ENCODE measurements at places on chromosomes 7 and 10.

- DNase-seq = peak; percentile 95
Observed at GRCh38 chr7:132318352-132319318, 257.6 kb downstream of the PLXNA4 start.

DNA sequence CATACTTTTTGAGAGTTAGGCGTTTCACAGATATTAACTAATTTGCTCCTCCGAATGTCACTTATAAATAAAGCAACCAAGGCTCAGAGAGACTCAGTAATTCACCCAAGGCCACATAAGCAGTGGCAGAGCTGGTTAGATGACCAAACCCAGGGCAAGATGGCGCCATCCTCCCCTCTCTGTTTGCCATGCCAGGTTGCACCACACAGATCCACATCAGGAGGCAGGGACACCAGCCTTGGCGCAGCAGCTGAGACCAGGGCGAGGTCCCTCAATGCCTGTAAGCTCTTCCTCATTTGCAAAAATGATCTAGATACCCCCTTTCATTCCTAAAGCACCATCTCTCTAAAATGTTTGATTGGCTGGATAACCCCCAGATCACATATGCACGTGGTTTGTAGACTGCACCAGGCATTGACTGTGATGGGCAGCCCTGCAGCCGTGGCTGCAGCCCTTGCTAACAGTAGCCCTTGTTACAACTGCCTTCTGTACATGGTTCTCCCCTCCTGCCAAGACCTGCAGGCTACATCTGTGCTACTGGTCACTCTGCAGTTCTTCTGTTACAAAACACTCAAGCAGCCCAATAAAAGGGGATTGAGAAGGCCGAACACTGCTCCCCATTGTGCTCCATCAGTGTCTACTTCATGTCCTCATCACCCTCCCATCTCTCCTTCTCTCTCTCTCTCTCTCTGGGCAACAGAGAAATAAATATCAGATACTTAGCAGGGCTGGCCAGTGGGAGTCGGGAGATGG, 298.6 kb downstream of the PRPF18 start:
- DNase-seq = no peak

DNA sequence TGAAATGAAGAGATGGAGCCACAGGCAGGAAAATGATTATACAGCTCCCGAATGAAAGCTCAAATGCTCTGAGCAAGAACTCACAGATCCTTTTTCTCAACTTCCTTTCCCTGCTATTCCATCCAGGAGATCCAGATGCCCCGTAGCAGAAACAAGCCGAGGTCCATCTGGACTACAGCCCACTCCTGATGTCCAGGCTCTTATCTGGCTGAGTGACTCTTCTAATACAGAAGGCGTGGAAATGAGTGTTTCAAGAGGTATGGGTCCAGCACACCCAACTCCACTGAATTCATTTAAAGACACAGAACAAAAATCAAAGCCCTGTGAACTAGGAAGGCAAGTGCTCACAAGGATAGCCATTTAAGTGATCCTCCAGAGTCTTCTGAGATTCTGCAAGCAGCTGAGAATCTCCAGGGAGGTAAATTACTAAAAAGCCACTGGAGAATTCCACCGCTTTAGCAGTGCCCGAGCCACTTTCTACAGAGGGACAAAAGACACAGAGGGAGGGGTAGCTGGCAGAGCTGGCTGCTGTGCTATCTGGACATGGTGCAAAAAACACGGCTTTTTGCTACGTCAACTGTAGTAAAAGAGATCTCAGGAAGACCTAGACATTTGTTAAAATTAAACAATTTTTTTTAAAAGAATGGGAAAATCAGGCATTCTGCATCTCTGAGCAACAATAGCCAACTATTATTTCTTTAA, 24.5 kb downstream of the FAM171A1 start:
- DNase-seq = no peak

- DNase-seq = no peak
Observed at GRCh38 chr10:47303105-47303504, 3.1 kb downstream of the GDF10 start.

DNA sequence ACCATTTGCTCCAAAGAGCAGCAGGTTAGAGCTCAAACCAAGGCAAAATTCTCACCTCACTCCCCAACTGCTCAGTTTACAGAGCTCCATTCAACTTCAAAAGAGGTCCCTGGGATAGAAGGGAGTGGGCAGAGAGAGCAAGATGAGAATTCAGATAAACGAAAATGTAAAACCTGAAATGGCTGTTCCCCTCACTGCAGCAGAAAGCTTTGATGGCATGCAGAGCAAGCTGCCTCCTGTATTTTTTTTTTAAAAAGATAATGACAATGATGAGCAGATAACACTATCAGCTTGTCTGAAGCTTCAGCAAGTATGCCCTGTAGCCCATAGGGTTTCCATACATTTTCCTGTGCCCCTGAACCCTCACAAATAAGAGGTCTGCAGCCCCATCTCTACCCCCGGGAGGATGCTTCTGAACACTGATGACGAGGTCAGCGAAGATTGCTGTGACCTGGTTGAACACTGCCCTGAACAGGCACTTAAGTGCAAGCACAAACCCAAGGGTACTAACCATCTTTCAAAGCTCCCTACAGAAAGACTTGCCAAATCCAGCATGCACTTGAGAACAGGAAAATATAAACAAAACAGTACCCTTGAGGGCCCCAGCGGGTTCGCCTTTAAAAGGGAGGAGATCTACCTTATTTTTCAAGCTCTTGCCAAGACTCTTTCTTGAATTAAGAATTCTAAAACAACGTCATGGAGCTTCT, 81.3 kb downstream of the GLI3 start:
- no peak for DNase-seq

GRCh38 chr10:43674553-43675210, 26.0 kb upstream of the ZNF32 start:
- no peak for DNase-seq

DNA sequence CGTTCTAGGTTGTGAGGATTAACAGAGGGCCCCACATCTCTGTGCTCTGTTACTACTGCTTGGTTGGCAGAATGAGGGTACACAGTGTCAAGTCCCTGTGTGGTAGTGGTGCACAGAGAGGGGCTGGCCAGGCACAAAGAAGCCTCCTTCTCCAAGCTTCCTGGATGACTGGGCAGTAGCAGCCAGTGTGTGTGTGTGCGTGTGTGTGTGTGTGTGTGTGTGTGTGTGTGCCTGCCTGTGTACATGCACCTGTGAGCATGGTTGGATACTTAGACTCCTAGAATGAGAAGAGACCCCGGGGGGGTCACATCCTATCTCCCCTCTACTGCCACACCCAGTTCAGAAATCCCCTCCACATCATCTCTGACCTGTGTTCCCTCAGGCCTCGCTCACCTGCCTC, 146.7 kb upstream of the UNC5B start:
- no peak for DNase-seq

GRCh38 chr10:12165999-12166775, 29.5 kb downstream of the NUDT5 start:
- DNase-seq = no peak

- DNase-seq = no peak
Observed at GRCh38 chr7:152523916-152524315, 88.1 kb upstream of the KMT2C start.

GRCh38 chr10:26214004-26214403, 2.6 kb upstream of the GAD2 start:
- no peak for DNase-seq

DNA sequence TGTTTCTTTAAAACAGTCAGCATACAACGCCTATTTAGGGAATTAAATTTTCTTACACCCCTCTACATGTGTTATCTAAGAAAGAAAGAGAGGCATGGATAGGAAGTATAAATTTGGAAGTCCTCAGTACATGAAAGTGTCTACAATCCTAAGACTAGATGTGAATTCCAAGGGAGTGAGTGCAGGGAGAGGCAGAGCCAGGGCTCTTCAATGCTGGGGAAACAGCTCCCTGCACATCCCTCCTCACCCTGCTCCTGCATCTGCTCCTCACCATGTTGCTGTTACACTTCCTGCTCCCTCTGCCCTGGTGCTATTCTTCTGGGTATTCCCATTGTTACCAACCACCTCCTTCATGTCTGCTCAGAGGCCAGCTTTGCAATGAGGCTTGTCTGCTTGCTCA, 229.1 kb upstream of the AKR1E2 start:
- no peak for DNase-seq

- no peak for DNase-seq
Observed at GRCh38 chr10:84783909-84784308, 455.5 kb downstream of the CCSER2 start.

DNA sequence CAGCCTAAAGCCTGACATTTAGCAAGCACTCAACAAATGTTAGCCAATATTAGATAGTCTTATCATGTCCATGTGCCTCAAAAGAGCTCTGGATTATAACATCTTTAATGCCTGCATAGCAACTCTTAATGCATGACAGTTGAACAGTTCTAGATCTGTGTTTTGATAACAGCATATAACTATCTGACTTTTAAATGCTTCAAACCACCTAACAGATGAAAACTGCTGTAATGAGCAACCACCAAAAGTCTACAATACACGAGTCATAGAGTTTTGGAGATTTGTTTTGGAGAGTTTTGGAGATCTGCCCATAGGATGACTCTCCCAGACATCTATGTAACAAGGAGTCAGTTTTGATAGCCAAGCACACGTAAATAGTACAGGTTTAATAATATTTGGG, 227.3 kb downstream of the TWIST1 start:
- no peak for DNase-seq

DNA sequence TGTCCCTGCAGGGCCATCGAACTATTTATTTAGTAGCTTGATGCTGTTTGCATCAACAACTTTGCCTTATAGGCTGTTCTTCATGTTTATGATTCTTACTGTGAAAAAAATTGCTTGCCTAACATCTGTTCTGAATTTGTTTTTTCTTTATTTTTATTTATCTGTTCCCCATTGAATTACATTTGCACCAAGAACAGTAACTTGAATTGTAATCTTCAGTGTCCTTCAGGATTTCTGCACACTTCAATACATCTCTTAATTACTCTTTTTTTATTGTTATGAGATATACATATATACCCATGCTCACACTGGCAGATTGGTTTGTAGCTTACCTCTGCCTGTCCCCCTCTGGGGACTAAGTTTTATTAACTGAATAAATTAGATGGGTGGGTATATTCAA, 64.4 kb downstream of the TBXAS1 start:
- no peak for DNase-seq

GRCh38 chr10:27461312-27461711, 42.8 kb upstream of the RAB18 start:
- DNase-seq = no peak

GRCh38 chr10:128027822-128028507, 98.3 kb downstream of the MKI67 start:
- DNase-seq = no peak

DNA sequence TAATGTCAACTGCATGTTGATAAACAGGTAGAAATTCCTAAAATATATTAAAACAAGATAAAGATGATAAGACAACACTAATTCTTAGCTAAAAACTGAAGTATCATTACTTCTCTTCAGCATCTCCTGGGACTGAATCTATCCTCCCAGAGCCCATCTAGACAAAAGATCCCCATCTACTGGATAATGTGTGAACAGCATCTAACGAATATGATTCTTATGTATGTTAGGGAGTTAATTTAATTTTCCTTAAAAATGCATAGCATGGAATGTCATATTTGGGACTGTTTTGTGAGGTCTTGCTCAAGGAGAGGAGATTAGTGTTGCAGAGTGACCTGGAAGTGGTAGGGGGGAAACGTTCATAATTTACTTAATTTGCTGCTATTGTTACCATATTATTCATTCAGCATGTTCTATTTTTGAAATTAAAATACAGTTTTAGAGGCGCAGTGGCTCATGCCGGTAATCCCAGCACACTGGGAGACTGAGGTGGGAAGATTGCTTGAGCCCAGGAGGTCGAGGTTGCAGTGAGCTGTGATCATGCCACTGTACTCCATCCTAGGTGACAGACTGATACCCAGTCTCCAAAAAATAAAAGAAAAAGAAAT, 305.1 kb upstream of the CSTF2T start:
- peak; percentile 13 for DNase-seq

GRCh38 chr10:119713744-119714483, 11.9 kb upstream of the INPP5F start:
- DNase-seq = no peak

GRCh38 chr10:27643301-27643700, 102.3 kb downstream of the MKX start:
- DNase-seq = no peak

DNA sequence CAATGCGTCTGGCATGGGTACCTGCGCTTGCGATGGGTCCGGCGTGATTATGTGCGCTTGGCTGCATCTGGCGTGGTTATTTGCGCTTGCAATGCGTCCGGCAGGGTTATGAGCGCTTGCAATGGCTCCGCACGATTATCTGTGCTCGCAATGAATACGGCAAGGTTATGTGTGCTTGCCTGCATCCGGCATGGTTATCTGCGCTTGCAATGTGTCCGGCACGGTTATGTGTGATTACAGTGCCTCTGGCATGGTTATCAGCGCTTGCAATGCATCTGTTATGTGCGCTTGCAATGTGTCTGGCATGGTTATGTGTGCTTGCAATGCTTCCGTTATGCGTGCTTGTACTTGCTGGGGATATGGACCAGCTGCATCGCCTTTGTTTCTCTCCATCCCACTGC, 37.7 kb downstream of the RBAK start:
- peak; percentile 84 for DNase-seq

DNA sequence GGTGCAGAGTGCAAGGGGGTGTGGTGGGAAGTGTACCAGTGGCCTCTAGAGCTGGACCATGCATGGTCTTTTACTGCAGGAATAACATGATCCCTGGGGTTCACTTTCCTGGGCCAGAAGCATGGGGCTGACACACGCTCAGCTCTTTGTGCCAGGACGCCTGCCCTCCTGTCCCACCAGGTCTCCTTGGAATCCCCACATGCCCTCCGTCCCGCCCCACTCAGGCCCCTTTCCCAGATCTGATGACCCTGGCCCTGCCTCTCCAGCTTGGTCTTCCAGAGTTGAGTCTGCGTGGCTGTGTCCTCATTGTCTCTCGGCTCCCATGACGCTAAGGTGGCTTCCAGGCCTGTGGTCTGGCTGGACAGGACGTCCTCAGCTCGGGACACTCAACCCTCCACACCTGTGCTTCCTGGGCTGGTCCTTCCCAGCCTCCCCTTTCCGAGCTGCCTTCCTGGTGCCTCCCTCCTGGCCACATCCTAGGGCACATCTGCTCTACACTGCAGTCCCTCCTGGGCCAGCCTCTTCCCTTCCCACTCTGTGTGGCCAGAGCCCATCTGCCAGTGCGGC, 249.5 kb upstream of the SHH start:
- DNase-seq = no peak

DNA sequence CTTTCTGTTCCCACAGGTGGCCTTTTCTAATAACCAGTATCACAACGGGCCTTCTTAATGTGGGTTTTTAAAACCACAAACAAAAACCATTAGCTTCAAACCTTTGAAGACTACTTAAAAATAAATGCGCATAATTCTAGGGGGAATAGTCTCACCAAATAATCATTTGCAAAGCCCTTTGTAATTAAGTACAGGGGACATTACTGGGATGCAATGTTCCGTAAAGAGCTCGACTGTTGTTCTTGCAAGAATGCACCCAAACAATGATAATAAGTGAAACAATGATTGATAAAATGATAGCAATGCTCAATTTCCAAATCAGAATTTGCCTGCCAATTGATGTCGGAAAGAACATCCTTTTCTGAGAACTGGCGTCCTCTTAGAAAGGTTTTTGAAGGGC, 589.1 kb upstream of the ADARB2 start:
- no peak for DNase-seq
